ENCODE measurements at places on chromosomes 1 and 21.

DNA sequence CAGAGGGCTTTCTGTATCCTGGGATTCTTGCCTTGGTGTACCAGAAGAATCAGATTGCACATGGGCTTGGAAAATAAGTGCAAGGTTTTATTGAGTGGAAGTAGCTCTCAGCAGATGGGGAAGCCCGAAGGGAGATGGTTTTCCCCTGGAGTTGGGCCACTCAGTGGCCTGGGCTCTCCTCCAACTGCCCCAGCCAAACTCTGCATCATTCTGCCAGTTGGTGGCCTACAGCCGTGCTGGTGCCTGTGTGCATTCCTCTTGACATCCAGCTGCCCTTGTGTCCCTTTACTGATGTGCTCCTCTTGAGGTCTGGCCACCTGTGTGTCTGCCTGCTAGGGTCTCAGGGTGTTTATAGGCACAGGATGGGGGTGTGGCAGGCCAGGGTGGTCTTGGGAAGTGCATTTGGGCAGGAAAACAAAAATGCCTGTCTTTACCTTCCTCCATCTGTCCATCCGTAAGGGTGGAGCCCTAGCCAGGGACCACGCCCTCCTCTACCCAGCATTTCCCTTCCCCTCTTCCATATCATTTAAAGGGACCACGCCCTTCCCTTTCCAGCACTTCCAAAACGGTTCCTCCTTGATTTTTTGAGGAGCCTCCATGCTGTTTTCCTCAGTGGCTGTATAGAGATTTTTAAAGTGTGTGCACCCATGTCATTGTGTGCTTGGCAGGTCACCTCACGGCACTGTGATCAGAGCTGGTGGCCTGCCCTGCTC lies 18.9 kb downstream of the SNAP47 start:
- no peak for DNase-seq

DNA sequence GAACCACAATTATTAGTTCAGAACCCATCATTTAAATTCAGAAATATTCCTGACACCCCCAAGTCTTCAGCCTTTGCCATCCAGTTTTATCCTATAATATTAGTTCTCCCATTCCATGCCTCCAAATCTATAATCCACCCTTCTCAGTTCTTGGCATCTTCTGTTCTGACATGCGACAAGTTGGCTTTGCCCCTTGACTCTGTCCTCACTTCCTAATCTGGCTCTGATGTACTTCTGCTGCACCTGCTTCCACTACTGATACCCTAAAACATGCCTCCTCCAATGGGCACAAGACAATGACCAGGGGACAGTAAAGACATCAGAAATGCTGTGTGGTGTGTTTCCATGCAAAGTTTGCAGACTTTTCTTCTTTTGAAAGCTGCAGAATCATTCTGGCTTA lies 17.1 kb upstream of the FBXO28 start:
- no peak for DNase-seq

DNA sequence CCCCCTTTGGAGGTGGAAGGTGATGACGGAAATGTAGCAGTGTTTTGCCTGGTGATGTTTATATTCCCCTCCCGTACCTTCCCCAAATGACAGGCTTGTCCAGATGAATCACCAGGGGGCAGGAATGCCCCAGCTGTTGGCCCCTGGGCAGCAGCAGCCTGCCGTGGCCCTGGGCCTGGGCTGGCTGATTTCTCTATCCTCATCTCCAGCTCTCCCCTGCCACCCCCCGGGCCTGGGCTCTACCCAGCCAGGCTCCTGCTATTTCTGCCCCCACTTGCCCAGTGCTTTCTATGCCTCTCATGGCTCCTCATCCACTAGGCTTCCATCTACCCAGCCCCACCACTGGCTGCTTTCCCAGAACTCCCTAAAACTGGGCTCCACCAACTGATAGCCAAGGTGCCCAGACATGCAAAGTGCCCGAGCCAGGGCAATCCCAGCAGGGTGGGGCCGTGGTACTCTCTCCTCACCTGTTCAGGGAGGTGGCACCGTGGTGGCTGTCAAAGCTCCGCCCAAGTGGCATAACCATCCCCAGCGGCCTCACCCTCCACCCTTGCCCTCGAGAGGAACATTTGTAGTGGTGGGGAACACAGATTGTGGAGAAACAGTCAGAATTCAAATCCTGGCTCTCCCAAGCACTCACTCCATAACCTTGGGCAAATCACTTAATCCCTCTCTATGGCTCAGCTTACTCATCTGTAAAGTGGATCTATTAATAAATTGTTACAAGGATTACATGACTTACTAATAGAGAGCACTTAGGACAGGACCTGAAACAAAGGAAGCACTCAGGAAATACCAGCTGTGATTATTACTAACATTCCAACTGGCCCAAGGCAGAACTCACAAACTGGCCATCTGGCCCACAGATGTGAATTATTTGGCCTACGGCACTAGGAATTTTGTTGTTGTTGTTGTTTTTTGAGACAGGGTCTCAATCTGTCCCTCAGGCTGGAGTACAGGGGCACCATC lies 12.8 kb upstream of the ECE1 start:
- DNase-seq, result no peak

GRCh38 chr1:179549368-179549700 lies 26.4 kb downstream of the NPHS2 start:
- no peak for DNase-seq

DNA sequence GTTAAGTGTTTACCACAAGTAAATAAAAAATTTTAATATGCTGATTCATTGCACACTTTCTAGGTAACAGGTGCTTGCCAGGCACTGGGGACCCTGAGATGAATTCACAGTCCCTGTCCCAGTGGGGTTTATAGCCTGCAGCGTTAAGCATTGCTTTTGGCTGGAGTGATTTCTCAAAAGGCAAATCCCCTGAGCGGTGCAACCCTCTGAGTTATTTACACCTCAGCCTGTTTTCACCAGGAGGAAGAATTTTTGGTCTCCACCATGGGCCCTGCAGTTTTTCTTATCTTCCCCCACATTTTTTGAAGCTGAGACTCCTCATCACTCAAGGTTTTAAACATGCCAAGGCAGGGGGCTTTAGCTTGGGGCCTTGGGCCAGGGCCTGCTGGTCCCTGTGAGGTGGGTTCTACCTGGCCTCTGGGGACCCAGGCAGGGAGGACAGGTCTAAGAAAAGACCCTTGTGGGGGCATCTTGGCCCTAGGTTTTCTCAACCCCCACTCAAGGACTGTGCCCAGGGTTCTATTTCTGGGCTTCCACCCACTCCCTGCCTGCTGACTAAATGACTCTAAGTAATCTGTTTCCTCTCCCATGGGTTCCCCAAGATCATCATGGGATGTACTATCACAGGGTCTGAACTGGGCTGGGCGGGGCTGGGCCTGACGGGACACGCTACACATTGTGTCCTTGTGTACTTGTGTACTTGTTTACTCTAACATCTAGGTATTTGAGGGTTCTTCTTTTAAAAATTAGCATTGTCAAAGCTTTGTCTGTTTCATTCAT lies 10.2 kb upstream of the CHIT1 start:
- no peak for DNase-seq

- no peak for DNase-seq
Measured at GRCh38 chr1:24126018-24126671, 14.2 kb upstream of the MYOM3 start.

DNA sequence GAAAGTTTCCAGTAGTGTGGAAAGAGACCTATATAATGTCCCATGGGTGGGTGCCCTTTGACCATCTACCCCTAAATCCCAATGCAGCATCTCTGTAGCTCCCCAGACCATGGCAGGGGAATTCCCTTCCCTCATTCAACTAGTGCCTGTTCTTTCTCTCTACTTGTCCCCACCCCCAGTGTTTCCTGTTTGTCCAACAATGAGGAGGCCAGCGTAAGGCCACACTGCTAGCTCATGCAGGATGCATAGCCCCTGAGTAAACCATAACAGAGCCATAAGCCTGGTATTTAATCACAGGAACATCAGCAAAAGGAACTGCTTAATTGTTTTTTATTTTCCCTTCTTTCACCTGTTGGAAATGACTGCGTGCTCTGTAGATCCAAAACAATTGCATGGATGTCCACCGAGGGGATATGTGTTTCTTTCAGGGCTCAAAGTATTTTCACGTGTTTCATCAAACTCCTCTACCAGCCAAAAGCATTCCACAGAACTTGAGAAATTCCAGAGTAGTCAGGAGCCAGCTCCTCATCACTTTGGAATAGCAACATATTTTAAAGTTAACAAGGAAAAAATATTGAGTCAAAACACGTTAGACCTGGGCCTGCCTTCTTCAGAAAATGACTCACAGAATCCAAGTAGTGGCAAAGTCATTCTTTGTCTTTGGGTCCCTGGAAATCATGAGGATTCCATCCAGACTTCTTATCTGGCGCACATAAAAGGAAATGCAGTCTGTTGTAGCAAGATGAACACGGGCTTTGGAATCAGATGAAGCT lies 162.5 kb upstream of the SGIP1 start:
- DNase-seq, result peak; percentile 64

- no peak for DNase-seq
Measured at GRCh38 chr1:213394837-213395236, 343.8 kb downstream of the RPS6KC1 start.

DNA sequence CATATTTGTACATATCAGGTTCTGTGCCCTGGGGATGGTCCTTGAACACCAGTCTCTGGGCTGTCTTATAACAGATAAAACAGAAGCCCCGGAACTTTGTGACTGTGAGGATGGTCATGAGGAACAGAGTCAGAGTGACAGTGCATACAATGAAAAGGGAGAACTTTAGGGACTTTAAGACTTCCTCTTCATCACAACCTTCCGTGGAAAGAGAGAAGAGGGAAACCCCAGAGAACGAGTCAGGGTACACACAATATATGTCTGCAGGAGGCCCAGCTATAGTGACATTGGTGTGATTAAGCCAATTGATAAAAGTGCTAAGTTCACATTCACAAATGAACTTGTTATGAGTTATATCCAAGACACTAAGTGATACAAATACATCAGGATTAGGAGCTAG lies 32.1 kb downstream of the TLR5 start:
- no peak for DNase-seq

- DNase-seq, result no peak
Measured at GRCh38 chr1:23169727-23170335, 1.2 kb upstream of the LUZP1 start.

- DNase-seq, result no peak
Measured at GRCh38 chr1:164880199-164880598, 321.2 kb downstream of the PBX1 start.

GRCh38 chr1:31108861-31109260 lies 43.3 kb upstream of the PUM1 start:
- no peak for DNase-seq

GRCh38 chr1:6106977-6107376 lies 61.3 kb downstream of the KCNAB2 start:
- DNase-seq, result no peak

Measured in activated CD4-positive, alpha-beta T cell treated with anti-CD3 and anti-CD28 coated beads, Interleukin-2, Interleukin-6, amounts not matched to agents 100 ng/mL and 50 ng/mL, durations not matched to agents 16 hours and 8 hours (primary cell).